ENCODE measurements at places on chromosomes 1 and 21.

GRCh38 chr21:27505516-27505915, 538.6 kb upstream of the ADAMTS5 start:
- DNase-seq = no peak

DNA sequence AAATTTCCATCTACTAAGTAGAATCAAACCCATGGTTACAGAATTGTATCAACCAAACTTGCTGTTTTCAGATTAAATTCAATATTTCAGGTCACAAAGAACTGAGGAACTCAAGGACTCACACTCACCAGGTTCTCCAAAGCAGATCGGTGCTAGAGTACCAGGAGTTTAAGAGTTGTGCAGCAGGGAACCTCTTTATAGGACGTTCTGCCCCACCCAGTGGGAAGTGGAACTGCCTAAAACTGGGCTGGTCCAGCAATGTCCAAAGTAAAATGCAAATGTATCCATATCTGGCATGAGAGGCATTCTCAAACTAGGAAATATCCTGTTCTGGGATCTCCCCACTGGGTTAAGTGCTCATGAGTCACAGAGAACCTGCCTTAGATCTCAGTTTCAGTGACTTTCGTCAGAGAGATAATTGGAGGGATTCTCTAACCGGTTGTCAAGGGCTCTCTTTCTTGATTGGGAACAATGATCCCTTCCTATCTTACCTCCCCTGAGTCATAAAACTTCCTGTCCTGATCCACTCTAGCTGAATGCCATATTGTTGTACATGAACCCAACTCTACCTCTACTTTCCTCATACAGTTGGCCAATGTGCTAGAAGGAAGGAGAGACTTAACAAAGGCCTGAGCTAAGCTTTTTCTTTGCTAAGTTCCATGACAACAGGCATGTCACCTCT, at the start of gene SPRR2D:
TSS of gene SPRR2D (minus strand) at position 171 of the 682 bp plus-strand sequence. CDS start 774 bp downstream, outside the sequence.
- DNase-seq = no peak

- DNase-seq = no peak
Observed at GRCh38 chr1:9230869-9231533, 3.6 kb upstream of the H6PD start.

- no peak for DNase-seq
Observed at GRCh38 chr1:214363386-214363785, 82.4 kb downstream of the SMYD2 start.

GRCh38 chr1:17259233-17259873, 10.5 kb downstream of the PADI3 start:
- DNase-seq = no peak

GRCh38 chr1:145952903-145953302, 4.9 kb downstream of the LIX1L start:
- DNase-seq = no peak

- no peak for DNase-seq
Observed at GRCh38 chr1:227729144-227729880, 5.8 kb downstream of the JMJD4 start.

DNA sequence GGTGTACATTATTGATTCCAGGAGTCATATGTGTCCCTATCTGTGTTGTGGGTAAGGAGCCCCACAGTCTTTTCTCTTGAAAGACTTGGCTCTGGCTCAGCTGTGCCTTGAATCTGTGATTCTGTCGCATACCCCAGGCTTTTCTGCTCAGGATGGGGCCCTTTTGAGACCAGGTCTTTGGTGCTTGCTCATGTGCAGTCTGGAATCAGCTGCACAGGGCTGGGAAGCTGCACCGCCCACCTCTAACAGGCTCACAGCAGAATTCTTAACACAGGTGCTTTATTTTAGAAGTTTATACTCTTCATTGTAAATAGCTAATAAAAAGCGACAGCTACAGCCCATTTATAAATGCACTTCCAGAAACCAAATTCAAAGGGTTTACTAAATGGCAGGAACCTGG, 61.3 kb downstream of the ST6GALNAC3 start:
- DNase-seq = no peak

GRCh38 chr1:93471284-93471683, 23.4 kb downstream of the FNBP1L start:
- DNase-seq = no peak
